ENCODE measurements at places on chromosomes 1 and 21.

- DNase-seq = no peak
Observed at GRCh38 chr1:202068596-202068995, 54.1 kb upstream of the GPR37L1 start.

GRCh38 chr1:230842801-230843200 is 25.5 kb downstream of the C1orf198 start:
- DNase-seq = no peak

DNA sequence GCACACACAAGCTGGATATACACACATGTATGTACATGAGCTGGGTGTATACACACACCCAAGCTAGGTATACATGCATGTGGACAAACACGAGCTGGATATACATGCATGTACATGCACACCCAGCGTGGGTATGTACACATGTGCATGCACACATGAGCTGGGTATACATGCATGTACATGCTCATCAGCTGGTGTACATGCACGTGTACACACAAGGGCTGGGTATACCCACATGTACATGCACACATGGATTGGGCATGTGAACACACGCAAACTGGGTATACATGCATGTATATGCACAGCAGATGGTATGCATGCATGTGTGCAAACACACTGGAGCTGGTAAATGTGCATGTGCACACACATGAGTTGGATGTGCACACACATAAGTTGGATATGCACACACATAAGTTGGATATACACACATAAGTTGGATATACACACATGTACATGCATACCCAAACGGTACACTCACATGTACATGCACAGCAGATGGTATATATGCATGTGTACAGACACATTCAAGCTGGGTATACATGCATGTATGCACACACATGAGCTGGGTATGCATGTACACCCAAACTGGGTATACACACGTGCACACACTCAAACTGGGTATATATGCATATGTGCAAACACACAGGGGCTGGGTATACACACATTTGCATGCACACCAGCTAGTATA is 7.5 kb upstream of the GNB1 start:
- no peak for DNase-seq

GRCh38 chr1:1895456-1896336 is 4.8 kb upstream of the GNB1 start:
- DNase-seq = no peak

DNA sequence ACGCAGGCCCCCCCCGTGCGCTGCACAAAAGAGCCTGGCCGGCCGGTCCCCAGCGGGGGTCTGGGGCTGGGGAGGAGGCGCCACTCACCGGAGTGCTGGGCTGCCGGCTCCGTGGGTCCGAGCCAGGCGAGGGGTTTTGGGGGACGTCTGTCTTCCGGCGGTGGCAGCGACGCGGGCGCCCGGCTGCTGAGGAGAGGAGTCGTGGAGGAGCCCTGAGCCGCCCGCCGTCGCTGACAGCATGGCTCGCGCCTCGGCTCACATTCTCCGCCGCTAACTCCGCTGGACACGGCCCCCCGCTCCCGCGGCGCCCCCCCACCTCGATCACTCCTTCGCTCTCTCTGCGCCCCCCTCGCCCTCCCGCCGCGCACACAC is 649 bp downstream of the AHDC1 start:
- no peak for DNase-seq

- no peak for DNase-seq
Observed at GRCh38 chr1:160401487-160401805, 1.1 kb downstream of the VANGL2 start.

DNA sequence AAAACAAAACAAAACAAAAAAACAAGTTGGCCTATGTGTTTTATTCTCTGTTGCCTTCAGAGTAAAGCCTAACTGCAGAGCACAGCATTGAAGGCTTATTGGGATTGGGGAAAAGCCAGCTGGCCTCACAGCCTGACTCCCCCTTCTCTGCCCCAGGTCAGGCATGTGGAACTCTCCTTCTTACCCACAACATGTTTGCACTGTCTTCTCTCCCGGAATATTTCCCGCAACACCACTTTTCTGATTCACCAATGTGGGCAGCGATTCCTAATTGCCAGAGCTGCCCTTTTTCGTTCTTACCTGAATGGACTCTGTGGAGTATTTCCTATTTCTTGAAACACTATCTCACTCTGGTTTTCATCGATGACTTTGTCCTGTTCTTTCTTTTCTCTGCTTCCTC is 2.8 kb upstream of the TARBP1 start:
- no peak for DNase-seq

GRCh38 chr1:154860156-154860870 is 9.8 kb downstream of the KCNN3 start:
- DNase-seq = no peak

Data from stimulated activated CD4-positive, alpha-beta T cell treated with anti-CD3 and anti-CD28 coated beads, Interleukin-1b, Interleukin-23, amount 100 ng/mL, for 24 hours (primary cell).